ENCODE measurements at places on chromosomes 2 and 18. TPM values are rescaled to one million over a fixed set of nuclear protein-coding genes. Genes with fewer than 3 reads are reported as not detected.

EIPR1 gene
- 42.2 TPM for total RNA-seq

MTHFD2 gene
- total RNA-seq: 15.4 TPM

- no peaks in the 10 kb centered on the region for H3K4me1 ChIP-seq
- no peak overlapping the region for H3K4me3 ChIP-seq
- H3K36me3 ChIP-seq: no peaks in the 10 kb centered on the region
- no peaks in the 10 kb centered on the region for H3K27me3 ChIP-seq
- DNase-seq: peak; percentile 87
Observed at GRCh38 chr2:237744613-237745249, 53.8 kb upstream of the RBM44 start.

DNA sequence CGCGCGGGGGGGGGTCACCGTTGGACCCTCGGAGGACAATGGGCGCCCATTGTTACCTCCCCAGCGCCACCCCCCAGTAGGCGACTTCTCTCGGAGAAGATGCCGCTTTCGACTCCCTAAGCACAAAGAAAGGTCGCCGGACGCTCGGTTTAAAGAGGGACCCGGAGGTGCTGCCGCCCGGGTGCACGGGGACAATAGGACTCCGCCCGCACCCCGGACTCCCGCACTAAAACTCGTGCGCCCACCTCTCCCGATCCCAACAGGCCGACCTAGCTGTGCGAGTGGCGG is 318 bp upstream of the CDC42EP3 start:
- no peaks in the 10 kb centered on the region for H3K27me3 ChIP-seq
- H3K27ac ChIP-seq: peak overlapping the region; percentile 94
- H3K4me1 ChIP-seq: no peaks in the 10 kb centered on the region
- H3K36me3 ChIP-seq: no peaks in the 10 kb centered on the region
- DNase-seq: no peak

GRCh38 chr2:167863377-167863776 is 384.0 kb downstream of the STK39 start:
- H3K27me3 ChIP-seq: no peaks in the 10 kb centered on the region
- H3K4me3 ChIP-seq: no peak overlapping the region

PFN4 gene
- total RNA-seq: not detected
